ENCODE measurements at places on chromosomes 11 and 22.

GRCh38 chr11:17171343-17171742 is 36.4 kb downstream of the PIK3C2A start:
- no peak for DNase-seq

GRCh38 chr11:47308050-47308823 is 38.3 kb downstream of the MADD start:
- no peak for DNase-seq

- no peak for DNase-seq
Observed at GRCh38 chr22:48948575-48949170, 879.0 kb downstream of the BRD1 start.

GRCh38 chr11:68266121-68266891 is 5.5 kb downstream of the C11orf24 start:
- no peak for DNase-seq

- no peak for DNase-seq
Observed at GRCh38 chr11:79438631-79439409, 2.0 kb downstream of the TENM4 start.

DNA sequence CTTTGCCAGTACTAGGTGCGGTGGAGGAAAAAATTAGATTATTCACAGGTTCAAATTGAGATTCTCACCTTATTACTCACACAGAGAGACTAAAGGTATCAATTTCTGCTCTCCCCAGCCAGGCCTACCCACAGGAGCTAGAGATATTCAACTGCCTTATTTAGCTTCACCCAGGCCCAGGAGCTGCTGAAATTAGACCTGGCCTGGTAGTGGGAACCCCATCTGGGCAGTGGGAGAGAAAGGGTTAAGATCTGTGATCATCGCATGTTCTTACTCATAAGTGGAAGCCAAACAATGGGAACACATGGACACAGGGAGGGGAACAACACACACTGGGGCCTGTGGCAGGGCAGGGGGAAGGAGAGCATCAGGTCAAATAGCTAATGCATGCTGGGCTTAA is 20.9 kb upstream of the MICAL2 start:
- DNase-seq: no peak

- no peak for DNase-seq
Observed at GRCh38 chr22:49564054-49564453, 263.6 kb downstream of the BRD1 start.

DNA sequence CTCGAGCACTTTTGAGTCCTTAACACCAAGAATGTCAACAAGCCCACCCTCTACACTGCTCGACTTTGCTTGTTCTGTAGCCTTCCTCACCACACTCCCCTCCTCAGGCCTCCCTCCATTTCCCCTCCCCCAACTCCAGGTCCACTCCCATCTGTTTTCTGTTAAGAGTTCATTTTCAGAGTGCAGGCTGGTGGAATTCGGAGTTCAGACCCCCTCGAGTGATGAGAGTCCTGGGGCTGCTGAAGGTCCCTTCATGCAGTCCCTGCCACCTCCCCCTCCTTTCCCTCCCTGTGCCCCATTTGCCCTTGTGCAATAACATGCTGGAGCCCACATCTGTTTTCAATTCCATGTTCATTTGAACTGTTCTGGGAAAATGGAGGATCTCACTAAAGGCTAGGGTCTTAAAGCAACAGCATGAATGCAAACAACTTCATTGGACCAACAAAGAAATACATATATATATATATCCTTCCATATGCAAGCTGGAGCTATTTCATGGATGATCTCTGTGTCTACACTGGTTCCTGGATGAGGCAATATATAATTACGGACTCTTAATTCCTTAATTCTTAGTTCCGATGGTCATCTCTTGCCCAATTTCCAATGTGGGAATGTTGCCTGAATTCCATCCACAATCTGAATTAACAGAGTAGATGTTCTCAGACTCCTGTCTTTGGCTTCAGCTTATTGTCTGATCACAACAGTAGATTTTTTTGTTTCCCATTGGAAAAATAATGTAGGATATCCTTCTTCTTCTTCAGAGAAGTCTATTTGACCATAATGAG is 340.4 kb downstream of the ETS1 start:
- no peak for DNase-seq

GRCh38 chr11:71153005-71153390 is 99.4 kb downstream of the SHANK2 start:
- DNase-seq: no peak

DNA sequence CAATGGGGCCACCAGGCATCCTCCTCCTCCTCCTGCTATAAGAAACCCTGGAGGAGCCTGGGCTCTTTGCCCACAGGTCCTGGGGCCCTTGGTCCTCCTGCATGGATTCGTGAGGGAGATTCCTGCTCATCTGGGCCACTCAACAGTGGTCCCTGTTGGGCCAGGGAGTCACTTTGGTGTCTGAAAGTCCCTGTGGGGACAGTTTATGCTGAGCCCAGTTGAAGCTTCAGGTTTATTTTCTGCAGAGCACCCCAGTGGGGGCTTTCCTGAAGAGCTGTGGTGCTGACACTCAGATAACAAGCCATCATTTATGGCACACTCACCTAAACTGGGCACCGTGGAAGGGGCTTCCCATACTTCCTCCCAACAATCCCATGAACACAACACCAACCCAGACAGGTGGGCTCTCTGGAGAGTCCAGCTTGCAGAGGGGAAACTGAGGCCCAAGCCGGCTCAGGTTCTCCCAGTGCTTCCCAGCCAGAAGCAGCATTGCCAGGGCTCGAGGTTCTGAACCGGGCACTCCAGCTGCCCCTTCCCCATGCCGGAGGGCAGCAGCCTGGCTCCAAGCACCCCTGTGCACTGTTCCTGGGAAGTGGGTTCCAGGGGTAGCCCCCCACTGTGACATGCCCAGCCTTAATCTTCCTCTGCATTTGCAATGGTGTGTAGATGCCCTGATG is 91.3 kb downstream of the MYEOV start:
- DNase-seq: no peak

- DNase-seq: no peak
Observed at GRCh38 chr11:69207165-69207889, 51.6 kb downstream of the SMIM38 start.

DNA sequence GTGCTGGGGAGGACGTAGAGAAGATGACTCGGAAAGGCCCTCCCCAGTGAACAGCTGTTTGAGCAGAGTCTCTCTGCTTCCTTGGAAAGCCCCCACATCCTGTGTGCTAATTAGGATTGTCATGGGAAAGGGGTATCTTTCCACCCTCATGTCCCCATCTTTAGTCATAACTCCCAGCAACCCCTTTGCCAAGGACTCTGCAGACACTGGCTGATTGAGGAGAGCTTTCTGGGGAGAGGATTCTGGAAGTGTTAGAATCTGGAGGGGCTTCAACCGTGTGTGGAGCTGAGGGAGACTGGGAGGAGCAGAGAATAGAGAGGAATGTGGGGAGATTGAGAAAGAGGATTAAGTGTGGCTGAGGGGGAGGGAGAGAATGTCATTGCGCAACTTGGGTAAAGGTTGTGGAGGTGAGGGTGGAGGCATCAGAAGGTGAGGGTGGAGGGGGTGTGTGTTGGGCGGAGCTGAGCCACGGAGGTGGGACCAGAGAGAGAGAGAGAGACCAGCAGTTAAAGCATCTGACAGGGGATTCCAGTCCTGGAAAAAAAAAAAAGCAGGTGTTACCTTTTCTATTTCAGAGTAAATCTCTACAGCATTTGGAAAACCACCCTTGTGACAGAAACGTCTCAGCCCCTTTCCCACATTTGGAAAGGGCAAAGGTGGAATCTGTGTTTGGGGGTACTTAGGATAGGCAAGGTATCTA is 2.2 kb downstream of the DTX4 start:
- DNase-seq: no peak

DNA sequence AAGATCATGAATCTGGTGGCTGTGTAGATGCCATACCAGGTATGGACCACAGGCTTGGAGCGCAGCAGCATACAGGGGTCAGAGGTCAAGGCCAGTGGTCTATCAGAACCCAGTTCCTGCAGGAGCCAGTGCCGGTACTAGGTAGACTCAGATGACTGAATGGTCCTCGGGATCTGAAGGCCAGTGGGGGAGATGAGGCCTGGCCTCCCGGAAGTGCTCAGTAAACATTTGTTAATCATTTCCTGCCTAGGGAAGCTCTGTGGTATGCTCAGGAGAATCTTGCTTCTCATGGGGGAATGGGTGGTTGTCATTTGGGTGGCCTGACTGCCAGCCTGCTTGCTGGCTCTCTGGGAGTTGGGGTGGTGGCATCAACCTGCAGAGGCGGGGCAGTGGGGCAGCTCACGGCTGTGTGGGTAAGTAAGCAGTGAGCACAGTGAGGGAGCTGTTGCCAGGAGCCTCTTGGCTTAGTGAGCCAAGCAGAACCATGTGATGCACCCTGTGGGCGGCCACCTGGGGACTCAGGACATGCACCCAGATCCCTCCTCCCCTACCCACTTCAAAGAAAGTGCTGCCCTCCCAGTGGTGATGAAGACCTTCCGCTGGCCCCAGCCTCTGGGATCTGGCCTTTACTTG is 33.0 kb downstream of the PTPRJ start:
- DNase-seq: peak; percentile 44

DNA sequence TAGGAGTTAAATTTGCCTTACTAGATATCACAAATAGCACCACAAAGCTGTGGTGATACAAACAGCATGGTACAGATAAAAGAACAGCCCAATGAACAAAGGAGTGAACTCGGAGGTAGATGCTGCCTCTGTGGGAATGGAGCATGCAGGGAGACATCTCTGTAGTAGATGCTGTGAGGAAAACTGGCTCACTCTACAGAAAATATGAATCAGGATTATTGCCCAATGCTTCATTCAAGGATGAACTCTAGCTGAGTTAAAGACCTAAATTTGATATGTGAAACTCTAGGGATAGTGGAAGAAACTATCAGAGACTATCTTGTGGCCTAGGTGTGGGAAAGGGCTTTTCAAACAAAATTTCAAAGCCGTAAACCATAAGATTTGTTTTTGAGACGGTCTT is 15.3 kb upstream of the CAPN5 start:
- no peak for DNase-seq

GRCh38 chr22:42925598-42925997 is 68.5 kb upstream of the ARFGAP3 start:
- no peak for DNase-seq

GRCh38 chr11:131688048-131688693 is 317.8 kb downstream of the NTM start:
- no peak for DNase-seq

DNA sequence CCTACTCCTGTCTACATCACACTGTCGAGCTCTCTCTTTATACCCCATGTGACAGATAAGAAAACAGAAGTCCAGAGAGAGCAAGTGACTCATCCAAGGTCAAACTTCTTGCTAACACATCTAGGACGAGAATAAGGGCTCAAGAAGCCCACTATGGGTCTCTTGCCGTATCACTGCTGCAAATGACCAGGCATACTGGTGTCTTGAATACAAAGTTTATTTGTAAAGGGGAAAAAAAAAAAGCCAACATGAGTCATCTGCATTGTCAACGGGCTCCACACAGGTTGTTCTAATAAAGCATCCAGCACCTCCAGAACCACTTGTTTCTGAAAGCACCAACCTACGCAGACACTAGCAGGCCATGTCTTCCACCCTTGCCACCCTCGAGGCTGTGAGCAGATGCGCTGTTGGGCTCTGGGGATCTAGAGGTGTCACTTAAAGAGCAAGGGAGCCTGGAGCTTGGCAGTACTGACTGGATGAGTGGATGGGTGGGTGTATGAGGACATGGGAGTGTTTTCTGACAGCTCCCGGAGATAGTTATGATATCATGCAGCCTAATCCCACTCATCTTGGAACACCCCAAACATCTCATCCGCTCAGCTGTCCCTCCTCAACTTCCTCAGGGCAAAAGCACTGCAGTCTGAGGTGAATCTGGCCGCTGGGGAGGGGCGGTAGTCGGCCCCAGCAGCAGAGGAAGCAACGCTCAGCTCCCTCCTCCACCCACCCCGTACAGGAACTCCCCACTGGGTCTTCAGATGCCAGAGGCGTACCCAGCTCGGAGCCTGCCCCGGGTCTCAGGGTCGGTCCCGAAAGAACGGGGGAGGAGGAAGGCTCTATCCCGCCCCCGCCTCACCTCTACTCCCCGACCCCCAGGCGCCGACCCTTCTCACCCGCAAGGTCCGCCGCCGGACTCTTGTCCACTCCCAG is 1.0 kb downstream of the SMCO4 start:
- DNase-seq: no peak

GRCh38 chr22:37383341-37383740 is 43.9 kb downstream of the ELFN2 start:
- no peak for DNase-seq

- no peak for DNase-seq
Observed at GRCh38 chr11:125001079-125001778, 47.2 kb downstream of the CCDC15 start.

GRCh38 chr11:65445604-65446445 is 23.2 kb downstream of the NEAT1 start:
- no peak for DNase-seq

- DNase-seq: no peak
Observed at GRCh38 chr22:47069270-47069669, 306.8 kb downstream of the TBC1D22A start.

GRCh38 chr11:79671401-79671800 is 230.6 kb upstream of the TENM4 start:
- no peak for DNase-seq

GRCh38 chr22:30909306-30909705 is 59.3 kb downstream of the MORC2 start:
- DNase-seq: no peak

GRCh38 chr11:8375460-8375859 is 111.8 kb upstream of the LMO1 start:
- no peak for DNase-seq

DNA sequence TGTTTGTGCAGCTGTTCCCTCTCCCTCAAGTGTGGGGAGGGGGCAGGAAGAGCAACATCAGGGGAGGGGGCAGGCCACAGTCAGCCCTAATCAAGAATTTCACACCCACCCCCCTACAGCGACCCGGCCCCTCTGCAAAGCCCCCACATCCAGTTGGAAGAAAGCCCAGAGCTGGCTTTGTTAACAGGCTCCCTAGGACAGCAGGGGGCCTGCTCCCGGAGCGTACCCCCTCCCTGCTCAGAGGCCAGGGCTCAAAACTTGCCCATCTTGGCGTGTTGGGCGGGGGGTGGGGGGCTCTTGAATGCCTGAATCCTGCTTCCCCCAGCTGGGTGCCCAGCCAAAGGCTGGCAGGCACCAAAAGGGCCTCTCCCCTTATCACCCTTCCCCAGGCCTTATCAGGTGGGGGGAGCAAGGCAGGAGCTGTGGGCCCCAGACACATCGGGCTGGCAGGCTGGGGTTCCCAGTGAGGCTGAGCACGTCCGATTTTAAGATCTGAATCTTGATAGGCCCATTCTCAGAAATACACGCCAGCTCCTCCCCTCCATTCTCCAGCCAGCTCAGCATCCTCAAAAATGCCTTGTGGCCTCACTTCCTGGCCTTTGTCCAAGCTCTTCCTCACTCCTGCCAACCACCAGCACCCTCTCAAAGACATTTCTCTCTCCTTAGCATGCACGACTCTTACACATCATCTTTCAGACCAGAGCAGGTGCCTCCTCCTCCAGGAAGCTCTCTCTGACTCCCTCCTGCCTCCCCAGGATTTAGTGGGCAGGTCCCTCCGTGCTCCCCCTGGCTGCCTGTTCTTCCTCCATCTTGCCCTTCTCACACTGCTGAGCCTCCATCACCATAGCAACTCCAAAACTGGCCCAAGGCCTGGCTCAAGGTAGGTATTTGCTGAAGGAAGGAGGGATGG is 384.8 kb downstream of the MN1 start:
- no peak for DNase-seq

GRCh38 chr11:111449696-111450479 is 62.3 kb downstream of the BTG4 start:
- DNase-seq: no peak

GRCh38 chr11:78220218-78221157 is 31.8 kb downstream of the USP35 start:
- no peak for DNase-seq
